ENCODE measurements at places on chromosomes 2 and 18.
A peak's percentile ranks its signal among the peaks of the same experiment; 100 is the strongest.

DNA sequence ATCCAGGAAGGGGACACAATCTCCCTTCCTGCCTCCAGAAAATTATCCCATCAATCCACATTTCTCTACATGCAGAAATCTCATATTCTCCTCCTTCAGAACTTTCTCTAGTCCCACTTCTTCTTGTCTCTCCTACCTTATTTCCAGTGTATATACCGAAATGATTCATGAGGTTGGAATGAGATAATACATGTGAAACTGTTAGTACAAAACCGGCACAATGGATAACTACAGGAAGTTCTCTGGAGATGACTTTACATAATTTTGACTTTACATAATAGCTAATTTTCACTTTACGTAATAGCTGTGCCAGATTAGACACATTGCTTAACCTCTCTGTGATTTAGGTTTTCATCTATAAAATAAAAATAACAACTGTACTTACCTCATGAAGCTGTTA, 801.3 kb downstream of the ERBB4 start:
- no peak for DNase-seq

DNA sequence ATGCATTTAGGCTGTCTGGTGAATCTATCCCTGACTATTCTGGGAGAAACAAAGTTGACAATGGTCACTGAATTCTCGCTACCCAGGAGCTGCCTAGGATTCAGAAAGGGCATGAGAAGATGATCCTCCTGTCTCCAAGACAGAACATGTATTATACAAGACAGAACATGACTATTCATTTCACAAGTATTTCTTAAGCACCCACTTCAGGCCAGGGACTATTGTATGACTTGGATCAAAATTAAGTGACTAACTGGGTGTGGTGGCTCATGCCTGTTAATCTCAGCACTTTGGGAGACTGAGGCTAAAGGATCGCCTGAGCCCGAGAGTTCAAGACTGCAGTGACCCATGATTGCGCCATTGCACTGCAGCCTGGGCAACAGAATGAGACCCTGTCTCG, 235.8 kb upstream of the RAB12 start:
- no peak for DNase-seq

DNA sequence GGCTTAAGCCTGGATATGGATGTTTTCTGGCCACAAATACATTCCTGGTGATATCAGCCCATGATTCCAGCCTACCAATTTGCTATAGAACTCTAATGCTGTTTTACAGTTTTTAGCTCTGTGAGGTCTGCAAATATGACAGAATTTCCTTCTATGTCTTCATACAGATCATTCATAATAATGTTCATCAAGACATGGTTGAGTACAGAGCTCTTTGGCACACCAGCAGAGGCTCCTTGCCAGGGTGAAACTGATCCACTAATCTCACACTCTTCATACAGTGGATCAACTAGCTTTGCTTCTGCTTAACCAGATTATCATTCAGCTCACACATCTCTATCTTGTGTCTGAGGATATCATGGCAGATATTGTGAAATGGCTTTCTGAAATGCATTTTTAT, 672.1 kb downstream of the STK39 start:
- no peak for DNase-seq

- no peak for DNase-seq
Measured at GRCh38 chr18:60147323-60147722, 225.3 kb downstream of the MC4R start.

DNA sequence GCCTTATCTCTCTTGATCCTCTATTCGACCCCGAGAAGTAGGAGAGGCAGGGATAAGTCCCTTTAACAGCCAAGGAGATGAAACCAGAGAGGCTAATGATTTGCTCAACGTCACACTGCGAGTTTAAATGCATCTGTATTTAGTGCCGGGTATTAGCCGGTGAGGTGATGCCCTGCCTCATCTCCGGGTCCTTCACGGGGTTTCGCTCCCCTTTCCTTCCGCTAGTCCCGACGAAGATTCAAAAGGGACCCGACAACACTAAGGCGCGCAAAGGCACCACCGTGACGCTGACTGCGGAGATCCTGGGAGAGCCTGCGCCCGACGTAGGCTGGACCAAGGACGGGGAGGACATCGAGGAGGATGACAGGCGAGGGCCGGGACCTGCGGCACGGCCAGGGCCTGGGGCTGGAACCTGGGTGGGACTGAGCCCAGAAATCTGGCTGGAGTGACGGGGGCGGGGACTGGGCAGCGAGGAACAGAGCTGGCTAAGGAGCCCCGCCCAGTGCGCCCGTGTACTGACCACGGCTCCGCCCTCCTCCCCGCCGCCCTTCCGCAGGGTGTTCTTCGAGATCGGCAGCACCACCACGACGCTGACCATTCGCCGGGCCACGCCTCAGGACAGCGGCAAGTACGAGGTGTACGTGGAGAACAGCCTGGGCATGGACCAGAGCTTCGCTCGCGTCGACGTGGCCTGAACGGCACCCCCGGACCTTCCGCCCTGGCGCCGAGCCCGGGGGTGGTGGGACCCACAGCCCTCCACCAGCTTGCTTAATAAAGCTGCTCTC, 1.0 kb upstream of the GMPPA start:
- DNase-seq = peak; percentile 60

GRCh38 chr18:13165636-13166423, 52.7 kb upstream of the LDLRAD4 start:
- DNase-seq = no peak

GRCh38 chr2:234288974-234289455, 207.9 kb downstream of the ARL4C start:
- DNase-seq = no peak

GRCh38 chr2:57160976-57161375, 885.6 kb upstream of the VRK2 start:
- peak; percentile 41 for DNase-seq

GRCh38 chr2:182616471-182617393, 99.3 kb upstream of the DNAJC10 start:
- peak; percentile 6 for DNase-seq

DNA sequence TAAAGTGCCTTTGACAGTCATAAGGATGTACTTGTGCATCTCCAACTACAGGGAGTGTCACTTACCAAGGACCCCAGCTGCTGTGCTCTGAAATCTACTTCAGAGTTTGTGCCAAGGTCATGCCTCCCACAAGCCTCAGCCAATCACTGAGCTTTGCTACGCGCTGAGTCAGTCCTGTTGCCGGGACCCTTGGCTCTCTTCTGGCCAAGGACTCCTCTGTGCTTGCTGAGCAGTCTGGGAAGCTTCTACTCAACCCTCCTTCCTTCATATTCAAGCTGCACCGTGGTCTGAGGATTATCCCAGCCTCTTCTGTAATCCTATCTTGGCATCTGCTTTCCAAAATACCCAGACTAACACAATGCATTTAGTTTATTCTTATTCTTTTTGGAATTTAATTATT, 398.9 kb upstream of the FANCL start:
- DNase-seq = no peak

DNA sequence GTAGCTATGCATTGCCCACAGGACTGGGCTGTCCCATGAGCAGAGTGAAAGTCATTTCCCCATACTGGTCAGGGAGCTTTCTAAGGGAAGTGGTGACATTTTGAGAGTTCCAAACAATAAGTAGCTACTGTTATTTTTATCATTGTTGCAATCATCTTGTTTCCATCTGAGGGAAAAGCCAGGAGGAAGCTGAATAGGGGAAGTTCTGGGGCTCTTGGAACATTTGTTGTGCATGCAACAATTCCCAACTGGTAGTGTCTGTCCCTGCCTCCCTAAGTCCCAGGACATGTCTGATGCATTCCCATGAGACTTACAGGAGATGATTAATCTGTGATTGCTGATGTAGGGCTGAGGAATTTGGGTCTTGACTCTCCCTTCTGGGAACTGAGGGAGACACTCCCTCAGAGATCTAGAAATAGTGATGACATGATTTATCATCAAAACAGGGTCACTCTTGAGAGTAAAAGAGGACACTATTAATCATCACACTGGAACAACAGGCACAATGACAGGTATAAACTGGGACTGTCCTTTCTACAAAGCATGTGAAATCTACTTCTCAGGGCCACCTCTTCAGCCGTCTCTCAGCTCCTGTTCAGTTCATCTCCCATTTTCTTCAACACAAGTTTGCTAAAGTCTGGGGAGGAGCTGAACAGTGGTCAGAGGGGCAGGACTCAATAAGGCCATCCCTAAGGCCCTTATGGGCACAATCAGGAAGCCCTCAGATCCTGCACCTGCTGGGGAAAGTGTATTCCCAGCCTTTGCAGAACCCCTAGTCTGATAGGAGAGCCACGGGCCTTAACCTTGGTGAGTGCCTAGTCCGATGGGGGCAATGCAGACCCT, 28.0 kb upstream of the MARCO start:
- DNase-seq = no peak

GRCh38 chr2:226758921-226759640, 40.5 kb downstream of the IRS1 start:
- peak; percentile 58 for DNase-seq

- no peak for DNase-seq
Measured at GRCh38 chr2:56287974-56288373, 104.2 kb downstream of the CCDC85A start.

DNA sequence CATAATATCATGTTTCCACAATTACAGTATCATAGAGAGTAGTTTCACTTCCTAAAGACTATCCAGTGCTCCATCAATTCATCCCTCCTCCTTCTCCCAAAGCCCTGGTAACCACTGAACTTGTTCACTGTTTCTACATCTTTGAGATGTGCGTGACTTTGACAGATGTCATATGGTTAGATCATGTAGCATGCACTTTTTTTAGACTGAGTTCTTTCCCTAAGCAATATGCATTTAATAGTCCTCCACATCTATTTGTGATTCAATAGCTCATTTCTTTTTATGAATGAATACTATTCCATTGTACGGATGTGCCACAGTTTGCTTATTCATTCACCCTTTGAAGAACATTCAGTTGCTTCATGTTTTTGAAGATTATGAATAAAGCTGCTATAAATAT, 560.4 kb upstream of the LRRTM4 start:
- no peak for DNase-seq

DNA sequence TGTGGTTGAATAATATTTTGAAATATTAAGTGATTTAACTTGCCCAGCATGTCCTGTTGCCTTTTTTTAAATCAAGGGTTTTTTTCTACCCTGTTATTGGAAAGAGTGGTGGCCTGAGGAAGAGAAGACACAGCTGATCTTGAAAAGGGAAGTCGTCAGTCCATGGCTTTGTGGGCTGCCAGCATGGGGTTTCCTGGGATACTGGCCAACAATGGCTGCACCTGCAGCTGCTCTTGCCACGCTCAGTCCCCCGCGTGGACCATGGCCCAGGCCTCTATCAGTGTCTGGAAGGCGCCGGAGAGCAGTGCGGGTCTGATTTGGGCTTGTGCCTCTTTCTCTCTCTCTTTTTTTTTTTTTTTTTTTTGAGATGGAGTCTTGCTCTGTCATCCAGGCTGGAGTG, 99.3 kb downstream of the ASB1 start:
- no peak for DNase-seq

DNA sequence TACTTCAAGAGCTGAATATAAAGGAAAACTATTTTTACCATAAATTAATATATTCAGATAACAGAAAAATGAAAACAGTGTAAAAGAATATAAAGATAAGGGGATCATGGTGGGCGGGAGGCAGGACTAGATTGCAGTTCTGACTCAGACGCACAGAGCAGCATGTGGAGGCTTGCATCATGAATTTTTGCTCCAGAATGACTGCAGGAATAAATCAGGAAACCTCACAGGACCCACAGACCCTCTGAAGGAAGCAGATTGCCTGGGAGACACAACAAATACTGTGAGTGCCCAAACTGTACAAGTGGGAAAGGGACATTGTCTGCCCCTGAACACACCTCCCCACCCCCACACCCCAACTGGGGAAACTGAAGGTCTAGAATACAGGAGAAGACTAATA, 19.2 kb upstream of the SIGLEC15 start:
- no peak for DNase-seq

DNA sequence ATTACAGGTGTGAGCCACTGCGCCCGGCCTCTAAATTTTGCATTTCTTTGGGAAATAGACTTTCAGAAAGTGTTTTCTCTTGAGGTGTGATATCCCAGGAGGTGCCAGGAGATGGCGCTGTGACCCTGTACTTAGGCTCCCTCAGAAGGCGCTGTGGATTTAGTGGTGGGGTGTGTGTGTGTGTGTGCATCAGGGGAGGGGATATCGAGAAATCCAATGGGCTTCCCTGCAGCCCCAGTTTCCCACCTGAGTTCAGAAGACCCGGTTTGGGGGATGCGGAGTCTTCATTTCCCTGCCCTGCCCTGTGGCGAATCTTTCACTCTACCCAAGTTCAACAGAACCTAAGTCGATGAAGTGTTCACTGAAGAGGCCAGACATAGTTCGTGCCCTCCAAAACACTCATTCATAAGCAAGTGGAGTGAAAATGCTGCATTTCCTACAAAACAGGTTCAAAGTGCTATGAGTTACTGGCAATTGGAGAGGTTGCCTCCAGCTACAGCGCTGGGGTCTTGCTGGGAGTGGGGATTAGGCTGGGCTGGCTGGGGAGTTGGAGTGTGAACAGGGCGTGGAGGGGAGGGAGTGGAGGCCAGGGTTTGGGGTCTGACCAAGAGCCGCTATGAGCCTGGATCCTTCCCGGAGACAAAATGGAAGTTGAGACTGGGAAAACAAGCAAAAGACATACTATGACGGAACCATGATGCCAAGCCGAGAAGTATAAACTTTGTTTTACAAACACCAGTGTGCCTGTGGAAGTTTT, 6.5 kb upstream of the WNT6 start:
- peak; percentile 33 for DNase-seq

- DNase-seq = peak; percentile 2
Measured at GRCh38 chr2:127226520-127227263, 6.6 kb upstream of the CYP27C1 start.

DNA sequence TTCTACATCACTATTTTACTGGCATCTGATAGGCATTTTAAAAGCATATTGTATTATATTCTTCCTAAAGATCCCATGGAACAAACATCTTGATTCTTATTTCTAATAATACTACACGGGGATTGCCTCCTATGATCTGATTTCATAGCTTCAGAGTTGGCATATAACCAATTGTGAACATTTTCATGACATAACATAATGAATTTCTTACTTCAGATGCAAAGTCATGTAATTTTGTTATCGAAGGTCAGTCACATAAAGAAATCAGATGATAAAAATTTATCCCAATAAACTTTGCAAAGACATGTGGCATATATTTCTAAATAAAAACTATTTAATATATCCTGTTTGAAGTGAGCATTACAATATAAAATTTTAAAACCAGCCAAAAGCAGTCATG, 93.3 kb downstream of the COL5A2 start:
- DNase-seq = no peak

GRCh38 chr2:33326100-33326499, 150.3 kb upstream of the RASGRP3 start:
- DNase-seq = no peak

- no peak for DNase-seq
Measured at GRCh38 chr2:67414867-67415266, 17.7 kb downstream of the ETAA1 start.

GRCh38 chr2:158893474-158893873, 75.0 kb upstream of the TANC1 start:
- no peak for DNase-seq

GRCh38 chr2:225002039-225002655, 40.1 kb downstream of the DOCK10 start:
- DNase-seq = peak; percentile 82

DNA sequence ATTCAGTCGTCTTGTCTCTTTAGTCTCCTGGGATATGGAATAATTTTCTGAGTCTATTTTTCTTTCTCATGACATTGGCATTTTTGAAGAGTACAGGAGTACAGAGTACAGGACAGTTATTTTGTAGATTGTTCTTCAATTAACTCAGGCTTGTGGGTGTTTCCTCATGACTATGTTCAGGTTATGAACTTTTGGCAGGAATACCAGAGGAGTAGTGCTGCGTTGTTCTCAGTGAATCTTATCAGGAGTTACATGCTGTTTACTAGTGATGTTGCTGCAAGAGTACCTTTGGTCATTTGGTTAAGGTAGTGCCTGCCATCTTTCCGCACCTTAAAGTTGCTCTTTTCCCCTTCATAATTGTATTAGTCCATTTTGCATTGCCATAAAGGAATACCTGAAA, 41.3 kb upstream of the AGFG1 start:
- DNase-seq = no peak
